Activated CD4-positive, alpha-beta T cell treated with anti-CD3 and anti-CD28 coated beads, Interleukin-2, amount 10 ng/mL, durations not matched to agents 7 days and 5 days (primary cell): ENCODE measurements at places on chromosomes 7 and 10.

DNA sequence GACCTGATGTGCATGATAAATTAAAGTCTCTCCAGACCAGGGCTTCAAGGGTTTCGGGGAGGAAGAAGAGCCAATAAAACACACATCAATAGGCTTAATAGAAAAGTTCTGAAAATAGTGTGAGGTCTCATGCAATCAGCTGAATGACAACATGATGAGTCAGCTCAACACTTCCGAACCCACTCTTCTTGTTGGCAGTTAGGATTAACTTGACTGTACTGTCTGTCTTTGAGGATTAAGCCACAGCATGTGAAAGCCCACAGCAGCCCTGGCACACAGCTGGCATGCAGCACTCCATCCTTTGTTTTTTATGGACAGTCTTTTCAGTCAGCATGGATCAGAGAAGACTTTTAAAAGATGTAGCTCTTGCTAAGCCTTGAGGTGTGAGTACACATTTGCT, 526.9 kb upstream of the VSTM2A start:
- no peak for DNase-seq

- DNase-seq, result no peak
Observed at GRCh38 chr7:64882341-64883112, 20.5 kb upstream of the ZNF273 start.

GRCh38 chr10:75403144-75403938, 1.8 kb upstream of the ZNF503 start:
- DNase-seq, result no peak

- no peak for DNase-seq
Observed at GRCh38 chr10:132714096-132714985, 71.6 kb downstream of the NKX6-2 start.

DNA sequence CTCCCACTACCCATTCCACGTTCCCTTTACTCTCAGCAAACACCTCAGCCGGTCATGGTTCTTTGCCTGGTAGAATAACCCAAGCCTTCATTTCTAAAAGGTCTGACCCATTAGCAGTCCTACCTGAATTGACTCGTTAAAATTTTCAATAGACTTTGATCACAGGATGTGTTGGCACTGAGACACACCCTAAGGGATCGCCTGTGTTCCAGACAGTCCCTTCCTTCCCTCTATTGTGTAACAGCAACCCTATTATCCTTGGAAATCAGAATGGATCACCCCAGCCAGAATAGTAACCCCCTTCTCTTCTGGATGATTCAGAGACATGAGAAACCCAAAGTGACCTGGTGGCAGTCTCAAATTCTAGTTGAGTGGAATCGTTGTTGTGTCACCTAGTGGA, 20.4 kb upstream of the FAM171A1 start:
- DNase-seq, result no peak

DNA sequence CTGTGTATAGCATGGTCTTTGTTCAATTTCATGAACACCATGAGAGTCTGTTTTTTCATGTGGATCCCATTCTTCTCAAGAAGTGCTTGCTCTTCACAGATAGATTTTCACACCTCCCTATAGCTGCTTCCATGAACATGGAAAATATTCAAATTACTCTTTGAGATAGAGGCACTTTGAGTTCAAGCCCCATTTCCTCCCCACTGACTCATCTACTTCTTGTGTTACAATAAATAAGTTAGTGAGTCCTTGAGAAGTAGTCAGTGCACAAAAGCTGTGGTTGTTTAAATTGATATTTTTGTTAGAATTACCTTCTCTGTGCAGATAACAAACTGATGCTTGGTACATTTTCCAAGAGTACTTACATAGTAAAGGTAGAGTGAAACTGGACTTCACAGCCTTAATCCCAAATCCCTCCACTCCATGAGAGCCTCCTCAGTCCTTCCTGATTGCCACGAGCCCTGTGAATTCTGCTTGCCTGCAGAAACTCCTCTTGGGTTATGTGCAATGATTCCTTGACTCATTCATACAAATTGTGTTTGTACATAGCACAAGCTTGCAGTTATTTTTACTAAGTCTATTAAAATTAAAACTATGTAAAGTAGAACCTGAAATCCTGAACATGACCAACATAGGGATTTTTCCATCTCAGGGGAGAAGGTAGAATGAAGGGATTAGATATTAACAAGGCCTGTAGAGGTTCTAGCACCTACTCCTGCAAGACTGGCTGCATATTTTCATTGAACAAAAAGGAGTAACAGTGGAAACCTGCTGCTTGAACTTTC, 496.2 kb downstream of the TNS3 start:
- DNase-seq, result no peak

GRCh38 chr10:77960829-77961329, 34.3 kb upstream of the DLG5 start:
- DNase-seq, result no peak

DNA sequence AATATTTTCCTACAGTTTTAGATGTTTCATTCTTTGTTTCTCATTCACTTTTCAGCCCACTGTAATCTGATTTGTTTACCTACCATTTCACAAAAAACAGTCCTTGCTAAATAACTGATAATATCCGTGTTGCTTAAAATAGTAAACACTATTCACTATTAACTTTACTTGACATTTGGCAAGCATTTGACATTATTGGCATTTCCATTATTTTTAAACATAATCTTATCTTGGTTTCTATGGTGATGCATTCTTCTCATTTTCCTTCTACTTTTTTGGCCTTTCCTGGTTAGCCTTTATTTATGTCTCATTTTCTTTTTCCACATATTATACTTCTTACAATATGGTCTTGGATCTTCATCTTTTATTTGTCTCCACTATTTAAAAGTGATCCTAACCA, 715.3 kb downstream of the DNAJB9 start:
- no peak for DNase-seq

DNA sequence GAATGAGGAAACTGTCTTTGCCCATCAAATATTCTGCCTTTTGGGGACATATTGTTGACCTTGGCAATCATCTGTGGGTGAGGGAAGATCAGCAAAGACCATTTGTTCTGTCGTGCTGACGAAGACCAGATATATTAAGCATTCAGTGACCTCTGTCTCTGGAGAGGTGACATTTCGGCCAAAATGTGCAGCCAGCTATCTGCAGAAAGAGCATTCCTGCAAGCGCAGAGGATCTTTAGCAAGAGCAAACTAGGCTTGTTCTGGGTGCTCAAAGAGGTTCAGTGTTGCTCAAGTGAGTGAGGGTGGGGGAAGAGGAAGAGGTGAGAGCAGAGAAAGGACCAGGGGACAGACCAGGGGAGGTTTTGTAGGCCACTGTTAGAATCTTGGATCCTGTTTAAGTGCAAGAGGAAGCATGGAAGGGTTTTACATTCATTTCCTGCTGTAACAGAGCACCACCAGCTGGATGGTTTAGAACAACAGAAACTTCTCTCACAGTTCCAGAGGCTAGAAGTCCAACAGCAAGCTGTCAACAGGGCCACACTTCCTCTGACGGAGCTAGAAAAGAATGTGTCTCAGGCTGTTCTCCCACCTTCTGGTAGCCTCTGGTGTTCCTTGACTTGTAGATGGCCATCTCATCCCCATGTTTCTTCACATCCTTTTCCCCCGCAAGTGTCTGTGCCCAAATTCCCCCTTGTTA, 11.2 kb downstream of the C10orf120 start:
- no peak for DNase-seq

- peak; percentile 65 for DNase-seq
Observed at GRCh38 chr10:91201213-91201996, 19.1 kb upstream of the PCGF5 start.

DNA sequence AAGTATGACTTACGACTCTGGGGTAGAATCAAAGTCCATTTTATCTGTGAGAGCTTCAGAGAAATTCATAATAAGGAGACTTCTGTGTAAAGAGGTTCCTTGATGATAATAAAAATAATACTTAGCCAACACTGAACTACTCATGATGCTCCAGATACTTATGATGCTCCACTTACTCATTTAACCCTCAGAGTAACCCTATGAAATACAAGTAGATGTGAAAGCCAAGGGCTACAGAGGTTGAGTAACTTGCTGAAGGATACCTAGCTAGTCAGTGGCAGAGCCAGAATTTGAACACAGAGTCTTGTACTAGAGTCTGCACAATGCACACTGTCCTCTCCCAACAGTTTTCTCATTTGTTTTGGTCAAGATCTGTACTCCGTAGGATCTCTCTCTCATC, 89.5 kb downstream of the HECW1 start:
- no peak for DNase-seq

- DNase-seq, result no peak
Observed at GRCh38 chr10:16904049-16904448, 86.8 kb upstream of the RSU1 start.

DNA sequence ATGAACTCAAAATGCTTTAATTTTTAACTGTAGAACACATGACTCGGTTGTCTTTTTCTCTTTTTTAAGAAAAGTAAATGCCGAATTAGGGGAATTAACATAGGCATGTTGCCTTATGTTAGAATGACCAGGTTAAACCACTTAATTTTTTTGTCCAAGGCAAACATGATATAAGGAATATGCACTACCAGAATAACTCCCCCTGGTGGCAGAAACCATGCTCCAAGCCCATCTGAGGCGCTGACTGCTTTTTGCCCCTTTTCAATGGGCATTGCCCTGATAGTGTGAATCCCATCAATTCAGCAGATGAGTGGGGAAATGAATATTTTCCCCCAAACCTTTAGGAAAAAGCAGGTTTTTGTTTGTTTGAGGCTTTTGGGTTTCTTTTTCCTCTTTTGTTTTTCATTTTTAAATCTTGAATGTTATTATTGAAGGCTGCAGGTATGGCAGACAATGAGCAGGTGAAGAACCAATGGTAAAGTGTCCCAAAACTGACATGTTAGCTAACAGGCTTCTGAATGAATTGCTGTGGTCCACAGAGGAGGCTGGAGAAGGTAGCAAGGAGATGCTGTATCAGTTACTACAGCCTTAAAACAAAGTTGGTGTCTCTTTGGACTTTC, 284.3 kb downstream of the SORCS3 start:
- DNase-seq, result peak; percentile 44

GRCh38 chr10:73876971-73877370, 2.6 kb upstream of the CAMK2G start:
- DNase-seq, result no peak

DNA sequence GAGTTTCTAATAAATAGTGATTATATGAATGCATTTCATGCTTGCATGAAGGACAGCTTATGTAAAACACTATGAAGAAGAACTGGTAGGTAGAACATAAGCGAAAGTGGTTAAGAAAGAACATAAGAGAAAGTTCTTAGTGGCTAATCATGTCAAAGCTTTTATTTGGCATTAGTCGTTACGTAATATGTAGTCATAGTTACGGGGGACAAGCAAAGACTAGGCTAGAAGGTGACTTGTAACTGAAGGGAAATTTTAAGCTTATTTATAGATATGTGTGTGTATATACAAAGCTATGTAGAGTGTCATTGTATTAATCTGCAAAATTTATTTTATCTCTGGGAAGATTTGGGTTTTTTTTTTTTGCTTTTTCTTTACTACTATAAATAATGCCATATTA, 36.9 kb downstream of the CAPZA2 start:
- DNase-seq, result no peak

- no peak for DNase-seq
Observed at GRCh38 chr10:22258471-22258870, 40.7 kb upstream of the EBLN1 start.

DNA sequence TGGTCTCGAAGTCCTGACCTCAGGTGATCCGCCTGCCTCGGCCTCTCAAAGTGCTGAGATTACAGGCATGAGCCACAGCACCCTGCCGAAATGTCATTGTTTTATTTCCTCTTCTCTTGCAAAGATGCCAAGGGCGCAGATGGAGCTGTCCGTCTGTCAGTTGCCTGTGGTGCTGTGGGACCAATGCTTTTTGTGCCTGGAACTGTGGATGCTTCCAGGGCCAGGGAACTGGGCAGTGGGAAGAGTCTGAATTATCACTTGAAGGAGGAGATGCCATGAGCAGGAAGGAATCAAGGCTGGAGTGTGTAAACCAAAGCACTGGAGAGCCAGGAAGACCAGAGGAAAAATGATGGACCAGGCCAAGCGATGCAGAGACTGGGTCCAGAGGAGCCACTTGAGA, 459.9 kb downstream of the GALNT17 start:
- no peak for DNase-seq

DNA sequence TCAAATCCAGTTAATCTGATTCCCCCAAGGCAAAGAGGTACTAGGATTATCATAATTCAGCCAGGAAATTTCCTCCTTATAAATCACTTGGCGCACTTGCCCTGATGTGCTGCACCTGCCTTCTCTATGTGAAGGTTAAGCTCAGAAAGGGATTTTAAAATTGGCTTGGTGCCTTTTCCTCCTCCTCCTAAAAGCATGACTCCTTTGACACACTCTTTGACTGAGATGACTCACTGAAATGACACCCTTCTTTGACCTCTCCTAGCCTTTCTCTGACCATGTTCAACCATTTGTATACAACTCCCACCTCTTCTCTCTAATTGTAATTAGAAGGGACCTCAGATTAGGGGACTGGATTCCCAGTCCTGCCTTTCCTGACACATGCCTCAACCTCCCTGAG, 46.5 kb downstream of the ABLIM1 start:
- DNase-seq, result no peak

- DNase-seq, result no peak
Observed at GRCh38 chr7:93920496-93921182, 896 bp upstream of the GNG11 start.

DNA sequence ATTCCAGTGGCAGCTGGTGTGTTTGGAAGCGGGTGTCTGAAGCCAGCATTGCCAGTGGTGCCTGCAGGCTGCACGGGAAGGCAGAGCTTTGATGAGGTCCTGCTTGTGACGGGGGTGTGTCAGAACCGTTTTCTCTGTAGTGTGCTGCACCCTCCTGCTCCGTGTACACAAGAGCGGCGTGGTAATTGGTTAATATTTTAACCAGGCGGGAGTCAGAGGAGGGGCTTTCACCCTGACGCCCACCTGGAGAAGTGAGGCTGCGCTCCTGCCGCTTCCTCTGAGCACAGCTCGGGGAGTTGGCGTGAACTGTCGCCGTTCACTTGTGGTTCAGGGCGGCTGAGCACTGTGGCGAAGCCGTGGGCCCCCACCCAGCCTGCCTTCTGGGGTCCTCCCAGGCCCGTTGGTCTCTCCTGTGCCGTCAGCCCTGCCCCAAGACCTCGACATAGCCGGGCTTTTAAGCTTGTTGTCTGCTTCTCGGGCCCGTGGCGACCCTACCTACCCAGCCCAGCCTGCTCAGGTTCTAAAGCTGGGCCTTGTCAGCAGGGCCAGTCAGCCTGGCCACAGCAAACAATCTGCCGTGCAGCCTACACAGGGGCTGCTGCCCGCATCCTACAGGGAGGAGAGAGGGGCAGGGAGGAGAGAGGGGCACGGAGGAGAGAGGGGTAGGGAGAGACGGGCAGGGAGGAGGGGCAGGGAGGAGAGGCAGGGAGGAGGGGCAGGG, 11.6 kb downstream of the NKX6-2 start:
- DNase-seq, result no peak
